ENCODE measurements at places on chromosomes 3 and 15. TPM values are rescaled to one million over a fixed set of nuclear protein-coding genes. Genes with fewer than 3 reads are reported as not detected.

Gene EAF2
- total RNA-seq: 1.8 TPM

Gene EAF1
- total RNA-seq: 16.3 TPM

Gene MYEF2
- total RNA-seq: 17.5 TPM

Gene FOXB1
- not detected for total RNA-seq

Gene MON1A
- total RNA-seq: 7.9 TPM

Gene ZNF148
- 10.8 TPM for total RNA-seq

Gene SPINT1
- total RNA-seq: 1.1 TPM

Gene ZSCAN2
- 17.0 TPM for total RNA-seq

Gene GPR27
- total RNA-seq: 2.1 TPM

Gene ACTL6A
- total RNA-seq: 48.1 TPM

Measured in A549 treated with RU486 at 1 μM for 4 hours (cell line).